ENCODE measurements at places on chromosomes 2 and 18. TPM values are rescaled to one million over a fixed set of nuclear protein-coding genes. Genes with fewer than 3 reads are reported as not detected.

Gene TMEM198
- under 0.01 TPM for total RNA-seq

Gene FECH
- total RNA-seq, result 30.2 TPM

Gene RUFY4
- not detected for total RNA-seq

Gene FAM228A
- not detected for total RNA-seq

Gene IER3IP1
- 38.7 TPM for total RNA-seq

Data from bronchial epithelial cell (primary cell).